Inflammatory macrophage treated with lipopolysaccharide for 1 hour (primary cell): ENCODE measurements at places on chromosomes 13 and 19.

- no peak for DNase-seq
These were observed 49.4 kb downstream of the ZNF91 start for GRCh38 chr19:23345838-23346237.

DNA sequence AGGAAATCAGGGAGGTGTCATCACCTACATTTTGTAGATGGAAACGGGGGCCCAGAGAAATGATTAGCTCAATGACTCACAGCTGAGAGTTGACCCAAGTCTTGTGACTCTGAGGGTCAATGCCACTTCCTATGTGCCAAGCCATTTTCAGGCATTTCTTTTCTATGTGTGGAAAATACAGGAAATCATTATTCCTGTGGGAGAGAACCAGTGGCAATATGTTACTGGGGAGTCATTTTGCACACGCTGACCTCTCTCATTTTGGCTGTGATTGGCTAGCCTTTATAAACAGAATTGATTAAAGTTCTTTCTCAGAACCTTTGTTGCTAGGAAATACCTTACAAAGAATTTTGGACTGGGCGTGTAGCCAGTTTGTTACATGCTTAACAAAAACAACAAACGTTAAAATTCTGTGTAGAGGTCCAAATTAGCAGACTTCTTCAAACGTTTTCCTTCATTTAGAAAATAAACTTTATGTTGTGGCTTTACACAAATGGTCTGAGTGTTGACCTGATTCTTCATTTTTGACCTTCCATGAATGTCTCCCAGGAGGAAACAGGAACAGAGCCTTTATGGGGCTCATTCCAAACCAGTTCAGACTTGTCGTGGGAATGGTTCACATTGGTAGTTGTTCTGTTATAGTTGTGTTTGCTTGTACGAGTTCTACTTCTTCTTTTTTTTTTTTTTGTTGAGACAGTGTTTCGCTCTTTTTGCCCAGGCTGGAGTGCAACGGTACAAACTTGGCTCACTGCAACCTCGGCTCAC is 11.4 kb downstream of the PCCA start:
- DNase-seq, result no peak

DNA sequence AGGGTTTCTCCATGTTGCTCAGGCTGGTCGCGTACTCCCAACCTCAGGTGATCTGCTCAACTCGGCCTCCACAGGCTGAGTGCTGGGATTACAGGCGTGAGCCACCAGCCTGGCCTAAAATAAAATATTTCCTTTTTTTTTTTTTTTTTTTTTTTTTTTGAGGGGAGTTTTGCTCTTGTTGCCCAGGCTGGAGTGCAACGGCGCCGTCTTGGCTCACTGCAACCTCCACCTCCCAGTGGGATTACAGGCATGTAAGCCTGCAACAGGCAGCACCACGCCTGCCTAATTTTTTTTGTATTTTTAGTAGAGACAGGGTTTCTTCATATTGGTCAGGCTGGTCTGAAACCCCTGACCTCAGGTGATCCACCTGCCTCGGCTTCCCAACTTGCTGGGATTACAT is 4.9 kb downstream of the ZNF506 start:
- DNase-seq, result no peak

DNA sequence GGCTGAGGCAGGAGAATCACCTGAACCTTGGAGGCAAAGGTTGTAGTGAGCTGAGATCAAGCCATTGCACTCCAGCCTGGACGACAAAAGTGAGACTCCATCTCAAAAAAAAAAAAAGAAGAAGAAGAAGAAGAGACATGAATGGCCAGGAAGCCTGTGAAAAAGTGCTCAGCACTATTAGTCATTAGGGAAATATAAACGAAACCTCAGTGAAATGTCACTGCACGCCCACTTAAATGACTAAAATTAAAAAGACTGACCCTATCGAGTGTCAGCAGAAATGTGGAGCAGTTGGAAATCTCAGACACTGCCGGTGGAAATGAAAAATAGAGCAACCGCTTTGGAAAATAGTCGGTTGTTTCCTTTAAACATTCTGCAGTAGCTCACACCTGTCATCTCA is 5.5 kb upstream of the TYROBP start:
- peak; percentile 90 for DNase-seq

GRCh38 chr19:30204721-30205120 is 167.5 kb upstream of the ZNF536 start:
- DNase-seq, result no peak

GRCh38 chr19:31119951-31120690 is 229.1 kb downstream of the TSHZ3 start:
- no peak for DNase-seq

- DNase-seq, result no peak
These were observed 27.7 kb upstream of the NBEA start for GRCh38 chr13:34914416-34914815.

DNA sequence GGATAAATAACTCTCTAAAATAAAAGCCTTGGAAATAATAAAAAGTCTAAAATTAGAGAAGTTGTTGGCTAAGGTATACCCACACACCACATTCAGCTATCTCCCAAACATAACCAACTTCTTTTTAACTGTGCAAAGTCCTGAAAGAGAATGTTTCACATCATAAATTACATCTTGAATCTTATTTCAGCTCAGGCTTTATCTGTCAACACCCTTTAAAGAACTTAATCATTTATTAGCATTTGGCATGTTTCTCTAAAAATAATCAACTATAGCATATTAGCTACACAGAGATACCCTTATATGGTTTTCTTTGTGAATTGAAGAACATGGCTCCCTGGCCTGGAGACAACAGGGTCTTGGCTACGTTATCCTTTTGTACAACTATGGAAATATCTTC is 6.9 kb downstream of the EDNRB start:
- DNase-seq, result no peak

- DNase-seq, result no peak
These were observed 25.7 kb downstream of the VRK3 start for GRCh38 chr19:49999371-50000010.
